Right ventricle myocardium inferior (tissue), 1 donor: ENCODE measurements at places on chromosomes 12 and 14.

- peak; percentile 9 for DNase-seq
Observed at GRCh38 chr14:100651999-100652508, 64.8 kb upstream of the BEGAIN start.

DNA sequence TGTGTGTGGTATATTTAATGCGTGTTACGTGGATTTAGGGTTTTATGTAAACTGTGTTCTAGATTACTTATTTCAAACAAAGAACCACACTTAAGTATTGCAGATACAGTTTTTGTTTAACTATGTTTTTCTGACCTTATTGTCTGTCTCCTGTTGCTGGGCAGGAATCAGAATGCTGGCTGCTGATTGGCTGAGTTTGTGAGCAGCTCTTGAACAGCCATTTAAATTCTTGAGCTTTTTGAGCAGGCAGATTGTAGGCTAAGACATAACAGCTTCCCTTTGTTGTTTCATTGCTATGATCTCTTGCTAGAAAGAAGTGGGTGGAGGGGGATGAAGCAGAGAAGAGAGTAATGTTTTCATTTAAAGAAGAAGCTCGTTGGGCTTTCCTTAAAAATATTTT, 52.2 kb downstream of the ATF7IP start:
- DNase-seq: peak; percentile 69

DNA sequence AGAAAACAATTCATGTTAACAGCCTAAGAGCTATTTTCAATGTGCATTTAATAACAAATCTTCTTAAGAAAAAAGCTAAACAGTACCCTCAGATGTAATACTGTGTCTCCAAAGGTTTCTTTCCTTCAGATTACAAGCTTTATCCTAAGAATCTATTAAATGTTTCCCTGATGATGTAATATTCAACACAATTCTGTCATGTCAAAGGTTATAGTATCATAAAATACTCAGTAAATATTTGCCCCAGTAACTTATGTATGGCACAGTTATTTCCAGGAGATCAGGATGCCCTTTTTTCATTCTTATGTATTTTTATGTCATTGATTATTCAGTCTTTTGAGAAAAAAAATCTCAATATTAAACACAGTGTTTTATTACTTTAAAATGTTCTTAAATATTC, 128.4 kb downstream of the KIF21A start:
- no peak for DNase-seq

GRCh38 chr12:130227641-130228040, 65.4 kb downstream of the FZD10 start:
- no peak for DNase-seq

DNA sequence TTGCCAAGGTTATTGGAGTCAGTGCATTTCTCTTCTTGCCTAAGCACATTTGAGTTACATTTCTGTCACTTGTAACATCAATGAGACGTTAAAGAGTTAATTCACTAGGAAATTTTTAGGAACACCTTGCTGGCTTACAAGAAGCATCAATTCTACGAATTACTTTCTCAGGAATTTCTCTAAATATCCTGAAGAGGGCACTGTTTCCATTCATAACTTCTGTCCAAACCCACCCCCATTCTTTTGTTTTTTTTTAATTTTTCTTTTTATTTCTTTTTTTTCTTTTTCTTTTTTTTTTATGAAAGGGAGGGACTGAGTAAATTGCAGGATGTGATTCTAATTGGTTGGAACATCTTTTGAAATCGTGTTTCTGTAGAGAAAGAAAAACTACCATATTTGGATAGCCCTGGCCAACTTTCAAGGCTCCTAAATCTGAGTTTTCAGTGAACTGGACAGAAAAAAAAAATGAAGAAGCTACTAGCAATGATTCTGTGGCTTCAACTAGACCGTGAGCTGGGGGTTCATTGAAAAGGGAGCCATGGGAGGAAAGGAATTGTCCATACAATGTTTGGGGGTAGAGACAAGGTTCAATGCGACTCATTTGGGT, 285.3 kb downstream of the DAD1 start:
- DNase-seq: no peak
